ENCODE measurements at places on chromosomes 3 and 15. TPM values are rescaled to one million over a fixed set of nuclear protein-coding genes. Genes with fewer than 3 reads are reported as not detected.
A peak's percentile ranks its signal among the peaks of the same experiment; 100 is the strongest.

The A4GNT gene
- not detected for total RNA-seq

The LYSMD2 gene
- total RNA-seq: 4.7 TPM

The SCAMP5 gene
- 0.51 TPM for total RNA-seq

The PLA2G4F gene
- total RNA-seq: not detected

The CLDN16 gene
- not detected for total RNA-seq

The SH3GL3 gene
- total RNA-seq: not detected

- no peak for DNase-seq
Measured at GRCh38 chr15:67548862-67549651, 6.6 kb downstream of the MAP2K5 start.

DNA sequence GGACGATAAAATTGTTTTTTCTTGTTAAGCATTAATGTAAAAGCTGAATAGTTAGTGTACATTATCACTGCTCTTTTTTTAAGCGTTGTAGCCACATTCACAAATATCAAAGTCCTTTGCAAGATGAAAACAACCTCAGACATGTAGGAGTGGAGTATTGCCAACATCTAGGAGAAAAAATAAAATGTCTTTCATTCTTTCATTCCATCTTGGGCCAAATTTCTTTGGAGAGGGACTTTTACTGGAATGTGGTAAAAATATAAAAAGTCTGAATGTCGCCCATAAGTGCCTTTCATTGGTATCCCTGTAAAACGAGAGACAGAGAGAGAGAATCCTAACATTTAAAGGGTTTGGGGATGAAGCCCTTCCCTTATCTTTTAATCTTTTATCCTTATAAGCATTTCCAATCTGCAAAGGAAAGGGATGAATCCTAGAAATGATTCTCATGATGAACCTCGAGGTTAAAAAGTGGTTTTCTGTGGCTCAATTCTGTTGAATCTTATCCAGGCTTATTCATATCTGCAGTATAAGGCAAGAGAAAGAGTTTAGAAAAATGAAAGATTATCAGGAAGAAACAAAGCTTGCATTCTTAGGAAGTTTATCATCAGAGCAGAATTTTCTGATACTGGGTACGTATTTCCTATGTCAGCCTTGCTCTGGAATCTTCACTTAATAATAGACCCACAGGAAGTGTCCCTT is 1031.7 kb downstream of the MCTP2 start:
- peak; percentile 63 for DNase-seq

Data from LHCN-M2 (cell line).